A172 (cell line): ENCODE measurements at places on chromosomes 7 and 10. TPM values are rescaled to one million over a fixed set of nuclear protein-coding genes. Genes with fewer than 3 reads are reported as not detected.

The SEMA3D gene
- total RNA-seq: 3.3 and 3.4 TPM in 2 replicates

GRCh38 chr10:11397980-11398580 is 213.4 kb downstream of the USP6NL start:
- DNase-seq: no peak

DNA sequence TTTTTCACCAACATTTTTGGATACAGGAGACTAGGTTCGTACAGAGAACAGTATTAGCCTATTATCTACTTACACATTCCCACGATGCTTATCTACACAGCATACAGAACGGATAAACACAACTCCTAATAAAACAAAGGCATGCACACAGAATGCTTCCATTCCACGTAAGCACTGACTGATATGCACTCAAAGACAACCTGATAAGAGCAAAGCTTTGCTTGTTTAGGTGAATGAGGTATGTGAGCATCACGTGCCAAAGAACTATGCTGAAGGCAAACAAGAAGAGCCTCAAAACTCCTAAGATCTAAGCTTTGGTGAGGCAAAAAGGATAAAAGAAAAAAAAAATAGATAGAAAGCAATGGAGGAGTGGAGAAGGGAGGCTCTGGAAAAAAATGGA is 413.5 kb upstream of the LRRN3 start:
- DNase-seq: no peak

GRCh38 chr7:98571986-98572385 is 45.1 kb upstream of the NPTX2 start:
- DNase-seq: peak; percentile 27

The NMT2 gene
- total RNA-seq: 102 and 105 TPM in 2 replicates

- no peak for DNase-seq
Observed at GRCh38 chr7:7330997-7331396, 148.7 kb downstream of the C1GALT1 start.

- no peak for DNase-seq
Observed at GRCh38 chr10:91756286-91756685, 41.9 kb upstream of the TNKS2 start.

GRCh38 chr10:3057946-3058345 is 9.4 kb upstream of the PFKP start:
- DNase-seq: no peak

- DNase-seq: no peak
Observed at GRCh38 chr7:135683609-135684008, 21.3 kb downstream of the STMP1 start.

DNA sequence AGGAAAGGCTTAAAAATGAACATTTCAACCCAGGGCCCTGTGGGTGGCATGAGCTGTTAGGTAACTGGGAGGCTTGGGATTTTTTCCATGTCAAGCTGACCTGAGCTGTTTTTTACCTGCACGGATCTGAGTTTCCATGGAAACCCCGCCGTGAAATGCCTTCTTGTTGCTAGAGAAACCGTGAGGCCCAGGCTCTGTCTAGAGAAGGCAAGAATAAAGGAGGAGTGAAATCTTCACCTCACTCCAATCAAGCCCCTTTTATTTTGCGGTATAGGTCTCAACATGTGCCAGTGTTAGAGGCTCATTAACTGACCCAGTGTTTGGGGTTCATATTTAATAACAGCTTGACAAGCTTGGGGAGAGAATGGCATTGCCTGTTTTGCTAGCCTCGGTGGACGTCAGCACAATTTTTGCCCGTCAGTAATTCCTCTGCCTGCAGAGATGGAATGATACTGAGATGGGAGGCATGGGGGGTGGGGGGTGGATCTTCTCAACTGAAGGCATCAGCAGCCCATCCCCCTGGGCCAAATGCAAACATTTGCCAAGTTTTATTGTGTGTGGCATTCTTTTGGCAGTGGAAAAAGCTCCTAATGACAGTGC is 48.9 kb upstream of the PDCD4 start:
- no peak for DNase-seq

The STEAP1B gene
- not detected in 2 replicates for total RNA-seq

DNA sequence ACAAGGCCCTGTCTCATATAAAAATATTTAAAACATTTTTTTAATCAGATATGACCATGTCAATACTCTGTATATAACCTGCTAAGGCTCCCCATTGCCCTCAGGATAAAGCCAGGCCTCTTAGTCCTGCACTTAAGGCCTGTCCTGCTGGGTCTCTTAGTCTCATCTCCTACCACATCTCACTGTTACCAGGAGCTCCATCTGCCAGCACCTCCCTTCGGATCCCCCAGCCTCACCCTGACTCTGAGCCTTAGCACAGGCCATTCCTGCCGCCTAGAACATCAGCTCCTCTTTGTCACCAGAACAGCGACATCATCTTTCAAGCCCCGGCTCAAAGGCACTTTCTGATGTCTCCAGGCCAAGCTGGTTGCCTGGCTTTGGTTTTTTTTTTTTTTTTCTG is 25.7 kb upstream of the GTF2IRD1 start:
- DNase-seq: no peak

The TMEM184A gene
- total RNA-seq: 2.7 and 3.6 TPM in 2 replicates

DNA sequence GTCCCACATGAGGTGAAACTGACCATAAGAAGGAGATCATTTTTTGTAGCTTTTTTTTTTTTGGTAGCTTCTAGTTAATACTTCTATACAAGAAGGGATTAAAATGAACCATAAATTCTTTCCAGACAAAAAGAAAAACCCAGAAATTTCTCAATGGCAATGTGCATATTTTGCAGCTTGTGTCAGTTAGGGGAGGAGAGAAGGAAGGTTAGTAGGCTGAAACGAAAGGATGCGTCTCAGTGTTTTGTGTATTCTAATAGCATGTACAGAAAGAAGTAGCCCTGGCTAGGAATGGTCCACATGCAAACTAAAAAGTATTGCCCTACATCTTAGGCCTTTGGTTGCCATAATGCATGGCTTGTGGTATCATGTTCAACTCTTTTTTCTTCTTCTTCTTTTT is 90.6 kb downstream of the CACNB2 start:
- no peak for DNase-seq

- DNase-seq: peak; percentile 3
Observed at GRCh38 chr10:124697837-124698544, 46.2 kb downstream of the FAM53B start.

DNA sequence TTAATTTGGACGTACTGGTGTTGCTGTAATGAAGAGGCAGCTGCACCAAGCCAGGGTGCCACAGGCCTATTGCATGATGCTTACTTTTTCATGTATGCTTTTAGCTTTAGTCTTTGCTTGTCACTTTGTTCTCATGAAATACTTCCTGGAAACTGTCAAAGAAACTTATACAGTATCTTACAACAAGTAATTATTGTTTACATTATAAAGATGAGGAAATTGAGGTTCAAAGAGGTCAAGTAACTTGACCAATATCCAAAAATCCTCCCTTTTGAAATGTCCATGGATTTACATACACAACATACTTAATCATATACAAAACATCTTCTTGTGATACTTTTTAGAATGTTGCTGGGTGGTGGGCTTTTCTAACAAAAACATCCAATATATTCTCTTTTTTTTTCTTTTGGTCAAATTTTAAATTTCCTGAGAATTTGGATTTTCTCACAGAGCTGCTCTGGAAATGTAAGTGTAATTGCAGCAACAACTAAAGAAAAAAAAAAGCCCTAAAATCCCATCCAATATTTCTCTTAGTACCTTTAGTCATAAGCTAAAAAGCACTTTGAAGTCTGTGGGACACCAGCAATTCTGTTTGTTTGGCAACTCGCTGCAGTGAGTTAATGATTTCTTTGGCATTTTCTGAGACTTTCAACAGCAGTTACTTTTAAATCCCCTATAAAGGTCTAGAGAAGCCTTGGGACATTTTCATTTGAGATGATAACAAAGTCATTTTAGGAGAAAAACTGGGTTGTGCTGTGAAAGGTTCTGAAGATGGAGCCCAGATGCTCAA is 500.6 kb upstream of the IGFBP3 start:
- DNase-seq: no peak

GRCh38 chr10:29023678-29024077 is 265.2 kb upstream of the LYZL1 start:
- peak; percentile 56 for DNase-seq

GRCh38 chr7:100091411-100092181 is 2.8 kb downstream of the COPS6 start:
- DNase-seq: no peak

DNA sequence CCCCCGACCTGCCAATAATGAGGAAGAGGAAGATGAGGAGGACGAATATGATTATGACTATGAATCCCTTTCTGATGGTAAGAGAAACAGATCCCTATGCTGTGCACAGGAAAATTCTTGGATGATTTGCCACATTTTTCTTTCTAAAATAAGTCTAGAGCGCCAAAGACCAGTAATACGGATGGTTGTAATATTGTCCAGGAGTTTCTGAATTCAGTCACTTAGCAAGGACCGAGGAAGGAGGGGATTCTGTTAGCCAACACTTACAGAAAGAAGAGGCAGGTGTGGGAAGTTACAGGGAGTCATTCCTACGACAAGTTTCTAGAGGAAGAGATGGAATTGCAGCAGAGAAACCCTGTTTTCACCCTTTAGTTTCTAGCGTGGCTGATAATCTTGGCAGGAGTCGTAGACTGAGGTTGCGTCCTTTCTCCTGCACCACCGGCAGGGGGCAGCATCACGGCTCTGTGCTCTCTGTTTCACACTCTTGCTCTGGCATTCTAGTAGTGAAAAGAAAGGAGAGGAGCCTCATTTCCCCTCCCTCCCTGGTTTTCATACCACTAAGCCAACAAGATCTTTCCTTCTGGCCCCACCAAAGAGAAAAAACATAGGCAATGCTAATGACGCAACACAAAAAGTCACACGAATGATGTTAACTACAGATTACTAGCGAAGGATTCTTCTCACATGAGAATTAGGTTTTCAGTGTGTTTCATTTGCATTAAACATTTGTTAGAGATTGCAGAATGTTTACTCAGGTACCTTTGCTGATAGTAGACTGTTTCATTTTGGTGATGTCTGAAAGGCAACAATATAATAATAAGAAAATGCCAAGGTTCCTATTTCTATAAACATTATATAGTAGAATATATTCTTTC is 82.7 kb downstream of the NOC3L start:
- peak; percentile 72 for DNase-seq

DNA sequence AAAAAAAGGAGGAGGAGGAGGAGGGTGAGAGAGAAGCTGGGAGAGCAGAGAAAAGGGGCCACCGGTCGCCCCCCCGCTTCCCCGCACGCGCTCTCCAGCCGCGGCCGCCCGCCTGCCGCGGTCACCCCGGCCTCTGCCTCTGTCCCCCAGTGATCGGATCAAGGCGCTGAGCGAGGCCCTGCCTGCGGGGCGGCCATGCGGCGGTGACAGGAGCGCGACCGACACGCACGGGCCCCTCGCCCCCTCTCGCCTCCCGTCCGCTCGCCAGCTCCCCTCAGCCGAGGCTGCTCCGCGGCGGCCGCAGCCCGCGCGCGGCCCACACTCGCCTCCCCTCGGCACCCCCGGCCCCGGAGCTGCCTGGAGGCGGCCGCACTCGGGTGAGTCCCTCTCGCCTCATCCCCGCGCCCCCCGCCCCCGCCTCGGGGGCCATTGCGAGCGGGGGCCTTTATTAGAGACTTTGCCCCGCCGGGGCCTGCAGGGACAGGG is at the start of gene GTF2I:
GTF2I (plus strand) TSS at position 27 of the 486 bp plus-strand sequence. CDS start 31,411 bp downstream, outside the sequence.
- no peak for DNase-seq
